Colonic mucosa (tissue), 4 donors: ENCODE measurements at places on chromosomes 1 and 21. TPM values are rescaled to one million over a fixed set of nuclear protein-coding genes. Genes with fewer than 3 reads are reported as not detected.
A peak's percentile ranks its signal among the peaks of the same experiment; 100 is the strongest.

DNA sequence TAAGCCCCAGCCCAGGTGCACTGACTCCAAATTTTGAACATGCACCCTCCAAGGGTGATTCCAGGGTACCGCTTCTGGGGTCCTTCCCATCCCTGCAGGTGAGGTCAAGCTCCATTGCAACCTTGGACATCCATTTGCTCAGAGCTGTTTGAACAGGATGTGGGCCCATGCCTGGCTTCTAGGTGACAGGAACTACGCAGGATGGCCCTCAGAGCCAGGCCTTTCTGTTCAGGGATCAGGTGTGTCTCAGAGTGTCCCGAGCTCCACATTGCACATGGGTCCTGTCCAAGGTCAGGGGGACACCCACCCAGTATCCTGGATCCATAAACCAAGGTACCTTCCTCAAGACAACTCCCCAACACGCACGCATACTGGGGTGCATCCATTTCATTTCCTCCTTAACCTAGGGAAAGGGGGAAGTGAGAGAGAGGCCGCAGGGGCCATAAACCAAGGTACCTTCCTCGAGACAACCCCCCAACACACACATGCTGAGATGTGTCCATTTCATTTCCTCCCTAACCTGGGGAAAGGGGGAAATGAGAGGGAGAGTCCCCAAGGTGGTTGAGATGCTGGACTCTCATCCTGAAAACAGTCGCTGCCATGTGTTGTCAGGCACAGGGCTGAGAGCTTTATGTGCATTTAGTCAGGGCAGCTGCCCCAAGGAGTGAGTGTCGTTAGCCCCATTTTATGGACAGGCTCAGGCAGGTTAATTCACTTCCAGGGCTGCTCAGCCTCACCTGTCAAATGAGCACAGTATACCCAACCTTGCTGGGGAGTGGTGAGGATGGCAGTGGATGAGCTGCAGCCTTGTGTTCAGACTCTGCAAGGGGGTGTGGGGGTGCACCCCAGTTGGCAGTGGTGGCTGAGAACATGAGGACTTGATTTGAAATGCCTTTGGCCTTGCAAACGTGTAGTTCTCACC lies 2.1 kb downstream of the SLC66A1 start:
- no peak for DNase-seq

DNA sequence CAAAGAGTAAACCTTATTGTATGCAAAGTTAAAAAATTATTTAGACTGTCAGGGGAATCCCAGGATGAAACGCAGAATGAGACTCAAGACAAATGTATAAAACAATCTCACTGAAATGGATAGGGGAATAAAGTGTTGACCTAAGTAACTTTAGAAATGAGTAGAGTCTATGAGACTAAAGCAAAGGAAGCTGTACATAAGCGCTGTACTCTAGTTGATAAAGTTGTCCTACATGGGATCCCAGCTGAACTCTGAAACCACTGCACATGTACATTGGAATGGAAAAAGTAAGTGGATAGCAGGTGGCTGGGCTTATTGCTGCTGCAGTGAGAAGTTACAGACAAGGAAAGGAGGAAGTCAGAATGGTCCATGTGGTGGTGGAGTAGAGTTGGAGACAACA lies 18.7 kb downstream of the MMEL1 start:
- DNase-seq = no peak

- no peak for DNase-seq
Observed at GRCh38 chr1:248825136-248825535, 579 bp downstream of the SH3BP5L start.

GRCh38 chr1:160007577-160008200 lies 24.1 kb downstream of the PIGM start:
- no peak for DNase-seq

Gene SH2D1B
- total RNA-seq = 0.69 TPM

DNA sequence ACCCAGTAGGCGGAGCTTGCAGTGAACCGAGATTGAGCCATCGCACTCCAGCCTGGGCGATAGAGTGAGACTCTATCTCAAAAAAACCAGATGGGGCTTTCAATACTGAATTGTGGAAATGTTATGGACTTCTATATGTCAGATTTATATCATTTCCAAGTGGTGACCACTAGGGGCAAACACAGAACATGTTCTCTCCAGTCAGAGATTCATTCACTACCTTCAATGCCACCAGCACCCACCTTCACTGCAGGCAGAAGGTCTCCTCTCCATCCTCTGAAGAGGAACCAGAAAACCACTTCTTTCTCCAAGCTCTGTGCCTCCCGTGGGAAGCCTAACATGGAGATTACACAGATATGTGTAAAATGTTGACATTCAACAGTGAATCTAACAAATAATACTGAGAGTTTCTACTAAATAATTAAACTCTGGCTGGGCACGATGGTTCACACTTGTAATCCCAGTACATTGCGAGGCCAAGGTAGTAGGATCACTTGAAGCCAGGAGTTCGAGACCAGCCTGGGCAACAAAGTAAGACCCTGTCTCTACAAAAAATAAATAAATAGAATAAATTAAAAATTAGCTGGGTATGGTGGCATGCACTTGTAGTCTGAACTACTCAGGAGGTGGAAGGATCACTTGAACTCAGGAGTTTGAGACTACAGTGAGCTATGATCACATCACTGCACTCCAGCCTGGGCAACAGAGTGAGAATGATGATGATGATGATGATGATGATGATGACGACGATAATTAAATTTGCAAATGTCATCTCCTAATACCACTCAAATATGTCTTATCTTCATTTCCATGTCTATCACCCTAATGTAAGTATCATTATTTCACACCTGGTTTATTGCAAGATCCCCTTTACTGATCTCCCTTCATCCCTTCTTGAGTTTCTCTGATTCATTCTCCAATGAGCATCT lies 151.1 kb downstream of the ZNF281 start:
- no peak for DNase-seq

GRCh38 chr1:30042438-30043147 lies 680.8 kb downstream of the MATN1 start:
- peak; percentile 9 for DNase-seq

- DNase-seq = no peak
Observed at GRCh38 chr1:244154872-244155531, 103.9 kb downstream of the ZBTB18 start.

Gene OR6K6
- not detected for total RNA-seq

- no peak for DNase-seq
Observed at GRCh38 chr1:223618680-223619079, 46.8 kb downstream of the CAPN8 start.

DNA sequence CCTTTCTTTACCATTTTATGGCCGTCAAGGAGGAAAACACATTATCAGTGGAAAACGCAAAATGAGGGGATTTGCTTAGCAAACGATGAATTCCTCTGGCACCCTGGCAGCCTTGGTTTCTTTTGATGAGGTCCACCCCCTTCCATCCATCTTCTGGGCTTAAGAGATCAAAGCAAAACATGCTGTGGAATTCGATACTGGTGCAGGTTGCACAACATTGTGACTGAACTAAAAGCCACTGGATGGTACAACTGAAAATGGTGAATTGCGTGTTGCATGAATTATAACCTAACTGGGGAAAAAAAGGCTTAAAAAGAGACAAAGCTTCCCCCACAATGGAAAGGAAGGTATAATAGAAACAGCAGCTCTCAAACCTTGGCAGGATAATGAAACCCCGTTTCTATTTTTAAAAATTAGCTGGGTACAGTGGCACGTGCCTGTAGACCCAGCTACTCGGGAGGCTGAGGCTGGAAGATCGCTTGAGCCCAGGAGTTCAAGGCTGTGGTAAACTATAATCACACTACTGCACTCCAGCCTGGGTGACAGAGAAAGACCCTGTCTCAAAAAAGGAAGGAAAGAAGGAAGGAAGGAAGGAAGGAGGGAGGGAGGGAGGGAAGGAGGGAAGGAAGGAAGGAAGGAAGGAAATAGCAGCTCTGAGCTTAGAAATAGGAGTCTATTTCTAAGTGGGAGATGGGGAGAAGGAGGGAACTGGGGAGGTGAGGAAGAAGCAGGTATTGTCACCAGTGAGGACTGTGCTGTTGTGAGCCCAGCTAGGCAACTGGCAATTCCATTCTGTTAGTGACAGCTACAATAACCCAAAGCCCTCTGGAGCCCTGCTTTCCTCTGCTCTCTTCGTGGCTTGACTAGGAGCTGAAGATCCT lies 29.0 kb upstream of the LGALS8 start:
- DNase-seq = no peak

Gene SPOCD1
- 0.59 TPM for total RNA-seq
